Activated CD8-positive, alpha-beta memory T cell treated with anti-CD3 and anti-CD28 coated beads, Interleukin-2, amount 10 ng/mL, durations not matched to agents 7 days and 5 days (primary cell): ENCODE measurements at places on chromosomes 2 and 18.

DNA sequence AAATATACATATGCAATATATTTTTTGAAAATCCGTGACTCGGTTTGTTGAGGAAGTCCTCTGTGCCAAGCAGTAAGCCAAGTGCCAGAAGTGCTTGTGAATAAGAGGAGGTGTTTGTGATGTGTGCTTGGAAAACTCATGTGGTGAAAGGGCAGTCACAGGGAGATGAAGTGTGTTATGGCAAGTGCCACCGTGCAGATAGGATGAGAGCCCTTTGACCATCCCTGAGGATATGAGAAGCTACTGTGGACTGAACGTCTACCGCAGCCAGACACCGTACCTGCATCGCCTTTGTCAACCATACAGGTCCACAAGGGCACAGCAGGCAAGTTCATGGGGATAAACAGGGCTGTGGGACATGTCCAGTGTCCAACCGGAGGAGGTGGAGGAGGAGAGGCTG is 288.9 kb upstream of the MYT1L start:
- DNase-seq = no peak

DNA sequence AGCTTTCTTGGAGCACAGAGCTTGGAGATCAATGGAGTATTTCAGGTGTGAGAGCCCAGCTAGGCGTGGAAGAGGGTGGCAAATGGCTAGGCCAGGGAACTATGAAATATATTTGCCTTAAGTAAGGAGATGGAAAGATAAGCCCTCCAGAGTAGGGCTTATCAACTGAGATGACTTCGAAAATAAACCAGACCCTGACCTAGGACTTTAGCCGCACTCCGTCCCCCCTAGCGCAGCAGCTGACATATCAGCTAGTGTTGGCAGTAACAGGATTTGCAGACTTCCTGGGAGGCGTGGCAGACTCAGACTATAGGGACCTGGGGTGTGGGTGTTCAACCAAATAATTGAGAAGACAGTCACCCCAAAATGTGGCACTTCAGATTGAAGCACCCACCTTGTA is 127.7 kb upstream of the EPAS1 start:
- DNase-seq = no peak

DNA sequence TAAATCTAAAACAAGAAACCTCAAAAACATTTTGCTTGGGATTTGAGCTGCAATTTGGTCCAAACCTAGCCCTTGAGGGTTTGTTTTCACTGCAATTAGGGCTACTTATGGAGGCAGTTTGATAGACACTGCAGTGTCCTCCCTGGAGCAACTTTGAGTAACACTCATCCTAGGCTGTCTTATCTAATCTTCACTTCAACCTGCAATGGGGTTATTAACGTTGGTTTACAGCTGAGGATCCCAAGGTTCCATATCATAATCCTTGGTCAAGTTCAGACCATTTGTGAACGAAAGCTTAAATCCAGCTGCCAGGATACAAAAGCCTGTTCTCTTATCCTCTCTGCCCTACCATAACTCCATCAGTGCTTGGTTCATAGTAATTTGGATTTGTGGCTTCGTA is 2.5 kb downstream of the ANXA4 start:
- no peak for DNase-seq

GRCh38 chr18:13353084-13353823 is 134.7 kb downstream of the LDLRAD4 start:
- DNase-seq = no peak

DNA sequence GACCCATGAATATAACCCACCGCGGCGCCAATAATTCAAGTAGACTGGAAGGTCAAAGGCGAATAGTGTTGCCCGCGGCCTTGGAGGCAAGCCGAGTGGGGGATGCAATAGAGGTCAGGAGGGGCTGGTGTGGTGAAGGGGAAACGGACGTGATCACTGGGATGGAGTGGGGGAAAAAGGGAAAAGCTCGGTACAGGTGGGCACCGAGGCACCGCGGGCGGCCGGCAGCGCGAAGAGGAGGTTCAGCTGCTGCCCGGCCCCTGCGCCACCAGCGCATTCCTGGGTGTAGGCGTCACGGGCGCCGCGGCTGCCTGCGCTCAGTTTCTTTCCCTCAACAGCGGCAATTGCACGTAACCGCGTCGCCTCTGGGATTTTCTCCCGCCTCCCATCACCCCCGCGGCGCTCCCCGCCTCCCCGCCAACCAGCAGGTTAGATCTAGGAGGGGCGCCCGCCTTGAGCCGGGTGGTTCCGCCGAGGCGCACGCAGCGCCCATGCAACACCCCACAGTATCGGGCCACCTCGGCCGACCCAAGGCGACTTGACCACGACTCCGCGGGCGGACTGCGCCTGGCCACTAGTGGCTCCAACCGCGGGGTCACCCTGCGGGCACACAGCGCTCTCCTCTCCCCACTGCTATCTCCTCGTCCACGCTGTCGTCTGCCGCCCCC is 1.5 kb downstream of the RND3 start:
- no peak for DNase-seq

DNA sequence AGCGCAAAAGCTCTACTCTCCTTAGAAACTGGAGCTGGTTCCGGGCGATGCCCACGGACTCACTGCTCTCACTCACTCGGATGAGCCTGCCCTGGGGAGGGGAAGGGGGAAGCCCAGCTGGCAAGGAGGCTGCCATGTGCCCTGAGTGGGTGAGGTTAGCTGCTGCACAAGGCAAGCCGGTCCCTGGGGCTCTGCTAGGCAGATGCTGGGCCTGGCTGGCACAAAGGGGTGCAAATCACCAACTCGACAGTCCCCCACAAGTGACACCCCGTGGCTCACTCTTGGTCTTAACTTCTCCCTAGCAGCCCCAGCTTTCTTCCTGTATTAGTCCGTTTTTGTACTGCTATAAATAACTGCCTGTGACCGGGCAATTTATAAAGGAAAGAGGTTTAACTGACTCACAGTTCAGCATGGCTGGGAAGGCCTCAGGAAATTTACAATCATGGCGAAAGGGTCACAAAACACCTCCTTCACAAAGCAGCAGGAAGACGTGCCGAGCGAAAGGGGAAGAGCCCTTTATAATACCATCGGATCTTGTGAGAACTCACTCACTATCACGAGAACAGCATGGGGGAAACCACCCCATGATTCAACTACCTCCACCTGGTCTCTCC is 33.2 kb downstream of the ADCY3 start:
- DNase-seq = no peak

DNA sequence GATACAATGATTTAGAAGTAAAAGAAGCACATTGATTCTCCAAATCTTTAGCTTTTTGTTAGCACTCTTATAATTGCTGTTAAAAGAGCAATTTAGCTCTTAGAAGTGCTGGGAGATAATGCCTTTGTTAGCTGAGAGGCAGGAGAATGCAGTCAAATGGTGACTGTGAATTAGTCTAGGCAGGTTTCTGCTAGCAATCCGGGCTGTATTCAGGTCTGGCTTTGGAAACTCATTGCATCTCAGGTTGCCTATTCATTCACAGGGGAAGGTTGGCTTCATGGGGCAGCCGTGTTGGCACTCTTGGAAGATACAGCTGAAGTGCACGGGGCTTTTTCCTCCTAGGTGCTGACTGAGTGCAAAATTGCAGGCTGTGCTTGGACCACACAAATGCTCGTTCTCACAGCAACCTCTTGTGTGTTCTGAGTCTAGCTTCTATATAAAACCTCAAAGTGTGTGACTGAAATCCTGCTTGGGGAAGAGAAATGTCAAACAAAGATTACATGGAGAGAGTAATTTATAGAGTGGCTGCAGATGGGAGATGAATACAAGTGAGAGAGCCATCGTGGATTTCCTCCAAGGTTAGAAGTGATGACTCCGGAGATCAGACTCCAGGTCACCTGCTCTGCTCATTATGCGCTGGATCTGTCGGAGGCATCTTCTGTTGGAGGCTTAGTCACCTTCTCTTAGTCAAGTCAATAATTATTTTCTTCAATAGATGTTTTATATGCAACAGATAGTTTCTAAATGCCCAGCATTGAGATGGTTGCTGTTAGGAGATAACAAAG is 167.8 kb downstream of the PMAIP1 start:
- no peak for DNase-seq
